ENCODE measurements at places on chromosomes 5 and 9.

DNA sequence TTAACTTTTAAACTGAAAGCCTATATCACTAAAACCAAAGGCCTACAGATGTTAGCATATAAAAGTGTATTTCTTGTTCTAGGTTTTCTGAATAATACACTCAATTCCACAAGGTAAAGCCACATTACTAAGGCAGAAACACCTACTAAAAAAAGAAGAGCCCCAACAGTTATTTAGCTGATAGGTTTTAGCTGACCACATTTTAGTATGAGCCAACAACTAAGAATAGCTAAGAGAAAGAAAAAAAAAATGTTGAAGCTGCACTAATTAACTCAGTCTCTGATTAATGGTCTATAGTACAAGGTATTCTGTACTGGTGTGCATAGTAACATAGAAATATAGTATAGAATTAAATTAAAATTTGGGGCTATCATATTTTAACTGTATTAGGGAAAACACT is 23.5 kb downstream of the ZFR start:
- DNase-seq = no peak

GRCh38 chr5:172417983-172418630 is 36.2 kb downstream of the SH3PXD2B start:
- no peak for DNase-seq

- DNase-seq = peak; percentile 65
Measured at GRCh38 chr9:28051559-28052503, 478.6 kb upstream of the C9orf72 start.

DNA sequence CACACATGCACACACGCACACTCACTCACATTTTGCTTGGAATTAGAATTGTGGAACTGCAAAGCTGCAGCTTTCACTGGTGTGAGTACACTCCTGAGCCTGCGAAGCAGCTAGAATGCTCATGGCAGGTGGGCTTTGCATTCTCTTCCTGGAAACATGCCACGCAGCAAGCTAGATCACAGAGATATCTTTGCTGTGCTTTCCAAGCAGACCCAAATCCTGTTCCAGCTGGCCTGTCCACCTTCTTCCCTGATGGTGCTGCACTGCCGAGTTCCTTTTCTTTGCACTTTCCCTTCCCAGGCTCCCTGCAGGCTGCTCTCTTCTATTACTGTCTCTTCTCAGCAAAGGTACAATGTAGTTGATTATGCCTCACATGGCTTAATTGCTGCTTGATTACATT is 92.7 kb upstream of the CKMT2 start:
- no peak for DNase-seq

GRCh38 chr5:16992444-16992843 is 56.4 kb upstream of the MYO10 start:
- DNase-seq = no peak

- no peak for DNase-seq
Measured at GRCh38 chr5:56064984-56065383, 70.2 kb upstream of the IL6ST start.

- DNase-seq = no peak
Measured at GRCh38 chr5:178522361-178522760, 67.8 kb downstream of the COL23A1 start.

- DNase-seq = no peak
Measured at GRCh38 chr5:36815871-36816270, 60.7 kb upstream of the NIPBL start.

DNA sequence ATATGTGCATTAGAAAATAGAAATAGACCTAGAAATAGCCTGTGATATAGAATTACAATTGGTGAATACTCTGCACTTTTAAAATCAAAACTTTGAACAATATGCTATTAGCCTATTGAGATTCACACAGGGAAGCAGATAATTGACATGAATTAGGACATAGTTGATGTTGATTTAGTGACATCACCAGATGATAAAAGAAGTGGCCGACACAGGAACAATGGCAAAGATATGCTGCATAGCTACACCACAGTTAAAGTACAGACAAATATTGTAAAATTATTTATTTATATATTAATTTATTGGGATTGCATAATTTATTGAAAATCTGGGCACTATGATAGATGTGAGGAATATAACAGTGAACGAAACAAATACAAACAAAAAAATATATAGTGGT is 261.5 kb upstream of the CCNH start:
- no peak for DNase-seq

GRCh38 chr9:124011460-124012301 is at the start of gene LHX2:
LHX2 (plus strand) TSS chr9:124011768; CDS start chr9:124012349, 581 bp downstream.
- DNase-seq = peak; percentile 29

GRCh38 chr5:177440211-177440989 is 6.2 kb upstream of the PRR7 start:
- no peak for DNase-seq

DNA sequence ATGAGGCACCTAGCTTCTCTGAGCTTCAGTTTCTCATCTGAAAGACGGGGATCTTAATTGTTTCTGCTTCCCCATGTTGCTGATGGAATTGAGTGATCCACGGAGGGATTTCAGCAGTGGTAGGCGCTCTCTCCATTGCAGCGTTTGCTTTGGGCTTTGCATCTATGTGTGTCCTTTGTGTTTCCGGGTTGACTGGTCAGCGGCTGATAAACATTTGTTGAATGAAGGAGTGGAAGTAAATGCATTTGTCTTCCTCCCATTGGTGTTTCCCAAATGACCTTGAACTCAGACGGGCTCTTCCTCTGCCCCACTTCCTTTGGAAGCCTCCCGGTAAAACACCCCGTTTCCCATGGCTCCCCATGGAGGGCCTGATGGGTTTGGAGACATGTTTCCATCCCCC is 117.2 kb downstream of the GAPVD1 start:
- no peak for DNase-seq

GRCh38 chr5:135514116-135514515 is 21.6 kb downstream of the NEUROG1 start:
- no peak for DNase-seq

- DNase-seq = no peak
Measured at GRCh38 chr5:160524827-160525226, 103.2 kb downstream of the PTTG1 start.

DNA sequence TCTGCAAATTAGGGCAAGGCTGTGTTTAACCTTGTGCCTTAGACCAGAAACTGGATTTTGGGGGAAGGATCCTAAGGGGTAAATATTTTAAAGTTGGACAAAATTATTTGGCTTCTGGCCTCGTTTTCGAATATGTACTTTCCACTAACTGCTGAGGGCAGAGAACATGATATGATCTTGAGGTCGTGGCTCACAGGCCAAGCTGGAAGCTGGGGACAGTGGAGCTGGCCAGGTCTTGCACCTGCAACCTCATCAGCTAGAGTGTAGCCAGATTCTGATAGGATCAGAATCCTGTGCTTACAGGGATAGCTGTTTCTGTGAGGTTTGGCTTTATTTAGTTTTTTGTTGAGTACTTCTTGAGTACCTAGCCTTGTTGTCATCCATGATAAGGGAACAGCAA is 24.9 kb downstream of the MAN2A1 start:
- no peak for DNase-seq

- DNase-seq = no peak
Measured at GRCh38 chr5:62327138-62328053, 21.4 kb downstream of the KIF2A start.

DNA sequence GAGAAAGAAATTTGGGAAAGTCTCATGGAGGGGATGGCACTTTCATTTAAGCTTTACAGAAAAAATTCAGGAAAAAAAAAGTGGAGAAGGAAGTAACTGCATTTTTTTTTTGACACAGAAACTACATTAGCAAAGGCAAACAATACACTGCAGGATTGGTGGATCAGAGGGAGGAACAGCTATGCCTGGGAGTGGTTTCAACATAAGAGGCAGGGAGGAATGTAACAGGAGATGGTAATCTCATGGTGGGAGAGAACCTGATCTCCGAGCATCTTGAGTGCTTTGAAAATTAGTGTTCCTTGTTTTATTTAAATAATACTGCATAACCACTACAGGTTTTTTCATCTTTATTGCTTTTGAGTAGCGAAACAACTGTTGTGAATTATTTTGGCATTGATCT is 249.4 kb downstream of the FAM170A start:
- DNase-seq = no peak

- peak; percentile 92 for DNase-seq
Measured at GRCh38 chr9:80061940-80062339, 490.2 kb downstream of the TLE4 start.

- DNase-seq = peak; percentile 68
Measured at GRCh38 chr9:107020040-107020530, 157.1 kb downstream of the ZNF462 start.

GRCh38 chr5:126615286-126615685 is 14.5 kb downstream of the PHAX start:
- no peak for DNase-seq

GRCh38 chr5:97499605-97500004 is 316.6 kb upstream of the RIOK2 start:
- no peak for DNase-seq

DNA sequence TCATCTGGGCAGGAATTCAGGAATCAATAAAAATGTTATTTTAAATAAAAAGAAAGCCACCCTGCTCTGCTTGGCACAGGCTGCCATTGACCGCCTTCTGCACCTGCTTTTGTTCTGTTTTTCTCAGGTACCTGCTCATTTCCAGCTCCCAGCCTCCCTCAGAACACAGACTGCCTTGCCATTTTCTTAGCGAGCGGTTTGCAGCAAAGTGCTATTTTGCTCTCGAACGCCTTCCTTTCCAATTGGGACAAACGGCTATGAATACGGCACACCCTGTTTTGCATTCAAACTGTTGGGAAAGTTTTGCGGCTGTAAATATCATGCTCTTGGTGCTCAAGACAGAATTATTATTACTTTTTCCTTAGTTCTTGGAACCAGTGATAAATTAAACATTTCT is 25.1 kb upstream of the FCN1 start:
- DNase-seq = no peak

DNA sequence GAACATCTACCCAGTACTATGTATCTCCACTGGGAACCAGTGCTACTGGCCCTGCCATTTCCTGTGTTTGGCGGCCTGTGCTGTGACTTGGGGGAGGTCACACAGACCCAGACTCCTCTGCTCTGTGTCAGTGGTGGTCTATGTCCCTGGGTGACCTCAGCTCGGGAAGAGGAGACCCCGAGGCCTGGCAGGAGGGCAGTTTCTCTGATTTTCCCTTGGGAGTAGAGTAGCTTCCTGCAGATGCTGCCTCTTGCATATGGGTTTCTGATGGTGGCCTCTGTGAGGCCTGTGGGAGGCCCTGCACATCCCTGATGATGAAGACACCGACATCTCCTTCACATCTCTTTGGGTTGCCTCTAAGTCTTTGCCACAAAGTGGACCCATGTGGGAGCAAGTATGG is 13.0 kb upstream of the SMIM32 start:
- DNase-seq = no peak

DNA sequence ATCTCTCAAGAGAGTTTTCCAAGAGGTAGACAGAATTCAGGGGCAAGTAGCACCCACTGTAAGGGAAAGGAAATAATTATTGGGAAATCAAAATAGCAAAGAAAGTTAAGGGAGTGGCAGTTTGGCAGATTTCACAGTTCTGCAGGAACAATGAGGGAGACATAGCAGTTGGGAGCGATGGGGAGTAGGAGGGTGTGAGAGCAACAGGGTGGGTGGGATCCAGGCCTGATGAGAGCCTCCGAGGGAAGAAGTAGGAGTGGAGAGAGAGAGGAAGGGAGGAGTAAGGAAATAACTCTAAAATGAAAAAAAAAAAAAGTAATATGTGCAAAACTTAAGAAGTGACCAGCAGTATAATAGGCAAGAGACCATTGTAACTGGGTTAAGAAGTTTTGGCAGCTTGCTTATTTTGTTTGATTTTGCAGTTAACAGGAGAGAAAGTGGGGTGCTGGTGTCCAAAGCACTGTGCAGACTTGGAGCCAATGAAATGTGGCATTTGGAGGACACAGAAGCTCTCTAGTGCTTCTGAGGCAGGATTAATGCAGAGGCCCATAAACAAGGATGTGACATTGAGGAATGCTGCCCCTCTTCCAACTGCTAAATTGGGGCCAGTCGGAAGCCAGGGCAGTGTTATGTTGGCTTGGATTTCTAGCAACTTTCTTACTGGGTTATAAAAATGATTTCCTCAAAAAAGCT is 10.2 kb downstream of the TNFAIP8 start:
- DNase-seq = no peak

DNA sequence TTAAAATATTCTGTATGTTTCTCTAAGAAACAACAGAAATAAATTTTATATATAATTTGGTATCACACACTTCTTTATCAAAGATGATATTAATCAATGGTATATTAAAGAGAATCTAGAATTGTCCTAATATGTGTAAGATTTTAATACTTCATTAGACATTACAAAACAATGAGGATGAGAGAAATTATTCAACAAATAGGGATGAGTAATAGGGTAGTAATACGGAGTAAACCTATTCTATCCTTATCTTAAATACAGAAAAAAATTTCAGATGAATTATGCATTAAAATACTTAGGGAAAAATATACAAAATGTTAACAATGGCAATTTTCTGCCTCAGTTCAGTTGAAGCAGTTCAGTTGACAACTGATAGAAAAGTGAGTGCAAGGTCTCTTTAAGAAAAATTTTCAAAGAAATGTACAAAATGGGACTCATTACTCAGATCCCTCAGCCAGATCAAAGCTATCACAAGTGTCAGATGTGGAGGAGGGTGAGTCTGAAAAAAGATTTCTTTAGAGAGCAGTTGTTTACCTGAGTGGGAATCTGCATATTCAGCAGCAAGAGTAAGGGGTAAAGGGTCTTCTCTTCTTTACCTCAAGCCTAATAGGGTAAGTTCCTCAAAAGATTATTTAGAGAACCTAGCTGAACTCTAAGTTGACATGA is 56.7 kb upstream of the GCNT4 start:
- DNase-seq = no peak

- DNase-seq = no peak
Measured at GRCh38 chr9:76893395-76893932, 12.4 kb downstream of the PRUNE2 start.

GRCh38 chr5:143886651-143887638 is 75.0 kb downstream of the HMHB1 start:
- no peak for DNase-seq

- peak; percentile 22 for DNase-seq
Measured at GRCh38 chr9:105842023-105842644, 147.8 kb downstream of the TMEM38B start.

DNA sequence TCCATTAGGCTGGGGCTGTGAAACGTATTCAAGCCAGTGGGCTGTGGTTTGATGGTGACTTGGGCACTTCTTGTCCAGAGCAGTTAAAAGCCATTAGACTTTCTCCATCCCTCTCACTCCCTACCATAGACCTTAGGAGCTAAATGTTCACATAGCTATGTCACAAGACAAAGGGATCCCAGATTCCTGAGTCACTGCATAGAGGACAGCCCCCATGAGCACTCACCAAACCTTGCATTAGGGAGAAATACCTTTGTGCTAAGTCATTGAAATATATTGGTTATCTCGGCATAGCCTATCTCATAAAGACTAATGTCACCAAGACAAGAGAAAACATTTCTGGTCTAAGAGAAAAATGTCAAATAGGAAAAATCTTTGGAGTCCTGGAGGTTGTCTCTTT is 104.3 kb downstream of the TRPM6 start:
- DNase-seq = peak; percentile 63

- DNase-seq = no peak
Measured at GRCh38 chr9:134060546-134060945, 7.3 kb downstream of the BRD3 start.

Data from HS-5 (cell line).